ENCODE measurements at places on chromosomes 13 and 19.

- no peak for DNase-seq
Observed at GRCh38 chr13:97127842-97128241, 94.3 kb upstream of the MBNL2 start.

DNA sequence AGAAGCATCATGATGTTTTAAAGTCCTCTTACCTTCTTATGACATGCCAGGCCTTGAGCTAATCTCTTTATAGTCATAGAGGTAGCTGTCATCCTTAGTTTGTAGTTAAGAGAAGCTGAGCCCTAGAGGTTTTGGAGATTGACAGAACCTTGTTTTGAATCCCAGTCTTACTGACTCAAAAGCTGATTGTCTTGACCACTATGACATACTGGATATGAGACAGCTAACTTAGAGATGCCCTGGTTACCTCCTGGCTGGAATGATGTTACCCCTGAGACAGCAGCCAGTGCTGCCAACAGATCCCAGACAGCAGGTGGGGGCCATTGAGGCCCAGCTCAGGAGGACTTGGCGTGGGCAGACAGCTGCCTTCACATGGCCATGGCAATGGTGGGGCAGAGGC, 311.0 kb downstream of the MTUS2 start:
- DNase-seq: no peak

GRCh38 chr19:43541920-43542650, 9.1 kb downstream of the ZNF575 start:
- DNase-seq: no peak

- DNase-seq: no peak
Observed at GRCh38 chr19:31255831-31256592, 93.2 kb downstream of the TSHZ3 start.

GRCh38 chr19:42596391-42597072, 1.8 kb upstream of the CEACAM8 start:
- no peak for DNase-seq

DNA sequence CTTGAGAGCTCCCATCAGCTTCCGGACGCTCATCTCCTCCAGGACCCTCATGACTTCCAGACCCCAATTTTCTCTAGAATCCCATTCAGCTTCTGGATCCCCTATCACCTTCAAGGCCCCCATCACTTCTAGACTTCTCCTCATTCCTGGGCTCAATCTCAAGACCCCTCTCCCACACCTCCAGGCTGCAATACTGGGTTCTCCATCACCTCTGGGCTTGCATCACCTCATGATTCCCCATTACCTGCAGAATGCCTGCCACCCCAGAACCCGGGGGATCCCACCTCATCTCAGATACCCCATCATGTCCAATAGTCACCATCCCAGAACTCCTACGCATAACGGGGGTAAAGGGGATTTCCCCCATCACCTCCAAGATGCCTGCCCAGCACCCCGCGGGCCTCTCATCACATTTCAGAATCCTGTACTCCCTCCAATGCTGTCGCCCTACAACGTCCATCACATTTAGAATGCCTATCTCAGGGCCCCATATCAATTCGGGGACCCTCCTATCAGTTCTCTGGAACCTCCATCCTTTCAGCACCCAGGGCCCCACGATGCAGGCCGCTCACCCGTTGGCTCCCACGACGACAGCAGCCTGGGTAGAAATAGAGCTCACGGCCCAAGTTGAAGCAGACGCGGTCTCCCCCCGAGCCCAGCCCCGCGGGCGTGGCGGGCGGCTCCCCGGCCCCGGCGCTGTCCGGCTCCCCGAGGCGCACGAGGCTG, 738 bp downstream of the DMWD start:
- DNase-seq: no peak

- DNase-seq: no peak
Observed at GRCh38 chr13:50914176-50914700, 4.6 kb downstream of the RNASEH2B start.
